Caudate nucleus (tissue), 63 donors: ENCODE measurements at places on chromosomes 16 and 17.

DNA sequence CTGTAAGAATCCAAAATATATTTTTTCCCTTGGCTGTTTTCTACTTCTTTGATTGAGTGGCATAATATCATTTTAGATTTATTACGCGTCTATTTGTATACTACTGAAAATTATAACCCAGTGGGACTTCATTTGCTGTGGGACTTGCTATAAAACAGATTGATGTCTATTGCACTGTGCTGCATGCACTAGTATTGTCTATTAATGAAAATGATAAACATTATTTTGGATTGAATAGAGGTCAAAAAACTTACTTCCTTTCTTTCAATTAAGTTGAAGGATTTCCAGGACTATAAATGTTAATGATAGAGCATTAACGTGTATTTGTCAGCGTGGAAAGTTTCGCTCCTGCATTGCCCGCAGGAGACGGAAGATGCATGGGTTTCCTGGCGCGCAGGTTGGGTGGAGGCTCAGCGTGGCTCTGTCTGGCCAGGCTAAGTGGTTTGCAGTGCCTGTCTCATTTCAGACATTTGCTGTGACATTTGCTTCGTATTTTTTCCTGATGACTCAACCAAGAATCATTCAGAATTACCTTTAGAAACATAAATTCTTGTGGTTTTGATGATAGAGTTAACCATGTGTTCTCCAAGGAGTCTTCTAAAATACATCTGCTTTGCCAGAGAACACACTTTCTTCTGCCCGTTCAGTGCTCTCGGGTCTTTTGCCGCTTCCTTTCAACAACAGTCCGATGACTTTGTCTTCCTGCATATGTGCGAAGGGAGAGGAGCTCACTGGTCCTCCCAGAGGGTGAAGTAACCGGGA lies 216.7 kb downstream of the RPTOR start:
- no peak for DNase-seq

DNA sequence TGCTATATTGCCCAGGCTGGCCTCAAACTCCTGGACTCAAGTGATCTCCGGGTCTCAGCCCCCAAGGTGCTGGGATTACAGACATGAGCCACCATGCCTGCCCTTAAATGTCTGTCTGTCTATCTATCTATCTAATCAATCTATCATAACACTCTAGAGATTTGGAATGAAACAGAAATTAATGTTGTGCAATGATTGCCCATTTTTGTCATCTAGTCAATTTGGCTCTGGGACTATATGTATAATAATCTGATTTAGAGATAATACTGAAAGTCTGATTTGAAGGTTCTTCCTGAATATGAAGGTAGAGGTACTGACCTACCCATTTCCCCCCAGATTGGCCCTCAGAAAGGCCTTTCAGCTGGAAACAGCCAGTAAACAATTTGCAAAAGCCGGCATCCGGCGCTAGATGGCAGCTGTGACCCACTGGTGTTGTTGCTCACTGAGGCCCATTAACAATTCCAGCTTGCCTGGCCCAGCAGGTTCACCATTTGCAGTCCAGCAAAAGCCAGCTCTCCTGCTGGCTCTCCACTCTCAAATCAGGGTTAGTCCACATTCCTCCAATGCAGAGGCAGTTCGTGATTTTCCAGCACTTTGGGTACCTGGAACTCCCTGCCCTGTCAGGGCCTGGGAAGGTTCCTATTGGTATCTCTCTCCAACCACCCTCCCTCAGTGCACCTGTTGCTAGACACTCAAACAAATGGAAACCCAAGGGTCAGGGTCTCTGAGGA lies 22.9 kb upstream of the C16orf87 start:
- DNase-seq: peak; percentile 54

GRCh38 chr17:57880086-57880456 lies 30.2 kb upstream of the MRPS23 start:
- DNase-seq: no peak

DNA sequence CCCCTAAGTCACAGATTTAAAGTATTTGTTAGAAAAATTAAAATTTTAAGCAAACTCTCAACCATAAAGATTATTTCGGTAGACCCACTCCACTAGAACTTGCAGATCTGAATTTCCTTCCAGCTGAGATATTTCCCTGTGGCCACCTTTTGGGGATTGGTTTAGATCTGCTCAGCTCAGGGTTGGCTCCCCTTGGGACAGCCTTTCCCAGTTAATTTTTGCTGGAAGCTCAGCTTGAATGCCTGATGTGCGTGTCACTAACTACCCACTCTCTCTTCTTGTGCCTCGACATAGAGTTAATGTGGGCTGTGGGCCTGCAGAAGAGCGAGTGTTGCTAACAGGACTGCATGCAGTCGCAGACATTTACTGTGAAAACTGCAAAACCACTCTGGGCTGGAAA lies 57.6 kb downstream of the YPEL2 start:
- no peak for DNase-seq

DNA sequence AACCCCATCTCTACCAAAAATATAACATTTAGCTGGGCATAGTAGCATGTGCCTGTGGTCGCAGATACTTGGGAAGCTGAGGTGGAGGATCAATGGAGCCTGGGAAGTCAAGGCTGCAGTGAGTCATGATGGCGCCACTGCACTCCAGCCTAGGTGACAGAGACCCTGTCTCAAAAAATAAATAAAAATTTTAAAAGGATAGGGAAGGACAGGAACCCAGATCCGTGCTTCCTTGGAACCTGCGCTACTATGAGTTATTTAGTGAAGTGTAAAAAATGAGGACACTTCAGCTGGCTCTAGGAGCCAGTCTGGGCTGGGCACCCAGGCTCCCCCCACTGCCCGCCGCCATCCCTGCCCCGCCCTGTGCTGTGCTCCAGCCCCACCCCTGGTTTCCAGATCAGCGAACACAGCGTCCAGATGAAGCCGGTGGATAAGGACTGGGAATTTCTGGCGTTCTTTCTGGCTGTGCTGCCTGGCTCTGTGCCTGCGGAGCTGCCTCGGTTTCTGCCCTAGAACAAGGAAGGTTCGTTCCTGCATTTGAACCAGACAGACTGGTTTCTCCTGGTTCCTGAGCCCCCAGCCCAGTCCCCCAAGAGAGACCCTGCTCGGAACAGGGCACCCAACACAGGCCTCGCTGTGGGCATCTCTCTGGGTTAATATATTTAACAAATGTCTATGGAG lies 18.5 kb downstream of the PLLP start:
- peak; percentile 77 for DNase-seq

GRCh38 chr17:35988164-35988563 lies 1.6 kb upstream of the CCL14 start:
- no peak for DNase-seq

GRCh38 chr17:76812263-76812662 lies 55.9 kb upstream of the MGAT5B start:
- no peak for DNase-seq

DNA sequence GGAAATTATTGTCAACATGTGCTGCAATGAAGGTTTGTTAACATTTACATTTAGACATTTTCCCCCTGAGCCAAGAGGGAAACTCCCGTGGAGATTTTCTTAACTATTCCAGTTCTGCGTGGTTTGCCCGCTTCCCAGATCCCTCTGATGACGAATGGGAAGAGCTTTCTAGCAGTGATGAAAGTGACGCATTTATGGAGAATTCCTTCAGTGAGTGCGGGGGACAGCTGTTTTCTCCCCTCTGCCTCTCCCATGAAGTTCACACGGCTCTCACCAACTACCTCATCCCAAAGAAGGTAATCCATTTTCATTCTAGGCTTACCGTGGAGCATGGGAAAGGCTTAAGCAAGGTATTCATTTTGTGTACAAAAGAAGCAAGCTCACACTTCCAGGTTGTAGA lies 18.2 kb downstream of the HEATR3 start:
- no peak for DNase-seq

- peak; percentile 74 for DNase-seq
These were observed 26.2 kb upstream of the PMFBP1 start for GRCh38 chr16:72198021-72198711.

GRCh38 chr17:10059684-10060211 lies 138.7 kb downstream of the GAS7 start:
- DNase-seq: no peak

DNA sequence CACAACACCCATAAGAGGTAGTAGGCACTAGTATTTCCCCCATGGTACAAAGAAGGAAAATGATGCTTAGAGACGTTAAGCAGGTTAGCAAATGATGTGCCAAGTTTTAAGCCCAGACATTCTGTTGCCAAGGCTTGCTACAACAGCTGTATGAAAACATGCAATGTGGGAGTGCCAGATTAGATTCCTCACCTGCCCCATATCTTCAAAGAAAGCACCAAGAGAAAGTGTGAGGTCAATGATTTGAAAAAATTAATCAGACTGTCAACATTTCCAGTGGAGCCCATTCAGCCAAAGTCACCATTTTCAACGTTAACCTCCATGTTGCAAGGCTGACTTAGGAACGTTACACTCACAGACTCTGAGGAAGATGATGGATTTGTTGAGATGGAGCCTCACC lies 61.5 kb downstream of the PCTP start:
- DNase-seq: no peak

GRCh38 chr16:73505577-73505976 lies 457.6 kb upstream of the ZFHX3 start:
- no peak for DNase-seq

- DNase-seq: no peak
These were observed 7.0 kb downstream of the COX4I1 start for GRCh38 chr16:85806539-85806938.

DNA sequence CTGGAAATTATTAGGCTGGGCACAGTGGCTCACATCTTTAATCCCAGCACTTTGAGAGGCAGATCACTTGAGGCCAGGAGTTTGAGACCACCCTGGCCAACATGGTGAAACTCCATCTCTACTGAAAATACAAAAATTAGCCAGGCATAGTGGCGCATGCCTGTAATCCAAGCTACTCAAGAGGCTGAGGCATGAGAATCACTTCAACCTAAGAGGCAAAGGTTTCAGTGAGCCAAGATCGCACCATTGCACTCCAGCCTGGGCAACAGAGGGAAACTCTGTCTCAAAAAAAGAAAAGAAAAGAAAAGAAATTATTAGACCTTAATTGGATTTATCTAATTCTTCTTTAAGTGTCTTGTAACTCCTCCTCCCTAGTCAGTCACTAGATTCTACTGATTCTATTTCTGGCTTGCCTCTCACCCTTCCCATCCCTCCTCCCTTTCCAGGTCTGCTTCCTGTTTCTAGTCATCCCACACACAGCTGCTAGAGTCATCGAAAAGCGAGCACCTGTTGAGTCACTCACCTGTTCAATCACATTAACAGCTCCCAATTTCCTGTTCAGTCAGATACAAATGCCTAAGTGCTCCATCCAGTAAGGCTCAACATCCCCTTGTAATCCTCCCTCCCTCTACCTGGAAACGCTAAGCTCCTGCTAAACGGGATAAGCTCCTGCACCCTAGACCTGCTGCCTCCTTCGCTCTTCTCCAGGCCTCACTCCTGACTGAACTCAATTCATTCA lies 34.6 kb downstream of the ERN1 start:
- DNase-seq: peak; percentile 15

DNA sequence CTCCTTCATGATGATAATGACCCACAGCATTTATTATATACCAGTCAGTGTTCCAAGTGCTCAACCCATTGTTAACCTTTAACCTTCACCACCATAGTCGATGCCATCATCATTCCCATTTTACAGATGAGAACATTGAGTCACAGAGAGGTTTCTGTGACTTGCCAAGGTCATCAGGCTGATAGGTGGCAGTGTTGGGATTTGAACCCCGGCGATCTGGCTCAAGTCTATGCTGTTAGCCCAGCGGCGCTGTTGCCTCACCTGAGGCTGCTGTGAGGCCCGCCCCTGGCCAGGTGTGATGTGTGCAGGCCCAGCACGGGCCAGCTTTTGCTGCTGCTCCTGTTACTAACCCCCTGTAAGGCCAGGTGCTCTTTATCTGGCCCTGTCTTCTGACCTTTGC lies 101.2 kb downstream of the OR1D5 start:
- DNase-seq: no peak

DNA sequence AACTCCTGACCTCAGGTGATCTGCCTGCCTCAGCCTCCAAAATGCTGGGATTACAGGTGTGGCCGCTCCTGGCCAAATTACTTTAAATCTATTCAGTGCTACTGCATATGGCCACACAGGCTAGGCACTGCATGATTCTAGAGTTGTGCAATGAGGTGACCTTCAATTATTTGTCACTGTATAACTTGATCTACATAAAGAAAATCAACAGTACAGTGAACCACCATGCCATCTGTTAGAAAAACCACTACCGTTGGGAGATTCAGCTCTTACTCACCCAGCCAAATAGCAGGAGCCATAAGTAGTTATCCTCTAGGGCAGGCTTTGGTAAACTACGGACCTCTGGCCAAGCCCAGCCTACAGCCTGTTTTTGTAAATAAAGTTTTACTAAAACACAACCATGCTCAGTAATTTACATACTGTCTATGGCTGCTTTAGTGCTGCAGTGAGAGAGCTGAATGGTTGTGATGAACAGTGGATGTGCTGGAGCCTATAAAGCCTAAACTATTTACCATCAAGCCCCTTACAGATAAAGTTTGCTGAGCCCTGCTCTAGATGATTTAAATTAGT lies 40.7 kb upstream of the TANC2 start:
- no peak for DNase-seq

GRCh38 chr17:20938244-20938643 lies 104.6 kb downstream of the USP22 start:
- no peak for DNase-seq

- DNase-seq: no peak
These were observed 3.7 kb downstream of the CDH1 start for GRCh38 chr16:68740628-68741346.

DNA sequence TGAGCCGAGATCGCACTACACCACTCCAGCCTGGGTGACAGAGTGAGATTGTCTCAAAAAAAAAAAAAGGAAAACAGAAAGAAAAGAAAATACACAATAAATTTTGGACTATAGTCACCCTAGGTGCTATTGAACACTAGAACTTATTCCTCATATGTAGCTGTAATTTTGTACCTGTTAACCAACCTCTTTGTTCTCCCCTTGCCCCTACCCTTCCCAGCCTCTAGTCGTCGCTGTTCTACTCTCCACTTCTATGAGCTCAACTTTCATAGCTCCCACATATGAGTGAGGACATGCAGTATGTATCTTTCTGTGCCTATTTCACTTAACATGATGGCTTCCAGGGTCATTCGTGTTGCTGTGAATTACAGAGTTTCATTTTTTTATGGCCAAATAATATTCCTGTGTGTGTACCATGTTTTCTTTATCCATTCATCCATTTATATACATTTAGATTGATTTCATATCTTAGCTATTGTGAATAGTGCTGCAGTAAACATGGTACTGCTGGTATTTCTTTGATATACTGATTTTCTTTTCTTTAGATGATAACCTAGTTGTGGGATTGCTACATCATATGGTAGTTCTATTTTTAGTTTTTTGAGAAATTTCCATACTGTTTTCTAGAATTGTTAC lies 28.3 kb downstream of the VPS35L start:
- no peak for DNase-seq

DNA sequence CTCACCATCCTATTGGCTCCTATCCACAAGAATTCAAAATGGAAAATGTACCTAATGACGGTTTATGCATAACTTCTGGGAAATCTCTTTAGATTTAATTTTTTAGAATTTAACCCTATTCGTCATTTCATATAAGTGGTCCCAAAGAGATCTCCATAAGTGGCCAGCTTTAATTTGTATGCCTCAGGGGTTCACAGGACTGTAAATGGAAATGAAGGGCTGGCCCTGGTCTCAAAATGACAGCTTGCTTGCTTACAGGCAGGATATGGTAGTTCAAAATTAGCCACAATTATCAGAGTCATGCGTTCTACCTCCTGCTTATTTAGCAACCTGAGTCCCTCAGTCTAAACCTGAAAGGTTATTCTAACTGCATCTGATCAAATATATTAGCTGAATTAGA lies 6.6 kb upstream of the NACA2 start:
- DNase-seq: no peak
